ENCODE measurements at places on chromosomes 4 and X.

DNA sequence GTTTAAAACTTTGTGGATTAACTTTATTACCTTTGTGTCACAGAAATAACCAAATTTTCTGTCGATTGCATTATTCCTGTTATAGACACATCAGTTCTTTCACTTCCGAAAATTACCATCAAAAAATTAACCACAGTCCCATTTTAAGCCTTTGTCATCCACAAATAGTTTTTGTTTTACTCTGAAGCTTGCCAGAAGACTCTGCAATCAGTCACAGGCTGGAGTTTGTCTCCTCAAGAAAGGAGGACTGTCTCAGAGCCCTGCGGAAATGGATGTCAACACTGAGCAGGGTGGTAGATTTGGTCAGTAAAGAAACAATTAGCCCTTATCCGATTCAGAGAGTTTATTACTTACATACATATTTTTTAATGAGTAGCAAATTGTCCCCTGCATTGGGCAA lies 20.1 kb upstream of the TCEAL4 start:
- no peak for DNase-seq

GRCh38 chrX:41705680-41706374 lies 17.1 kb downstream of the GPR34 start:
- no peak for DNase-seq

- DNase-seq: no peak
Measured at GRCh38 chr4:92847026-92847425, 543.3 kb downstream of the GRID2 start.

DNA sequence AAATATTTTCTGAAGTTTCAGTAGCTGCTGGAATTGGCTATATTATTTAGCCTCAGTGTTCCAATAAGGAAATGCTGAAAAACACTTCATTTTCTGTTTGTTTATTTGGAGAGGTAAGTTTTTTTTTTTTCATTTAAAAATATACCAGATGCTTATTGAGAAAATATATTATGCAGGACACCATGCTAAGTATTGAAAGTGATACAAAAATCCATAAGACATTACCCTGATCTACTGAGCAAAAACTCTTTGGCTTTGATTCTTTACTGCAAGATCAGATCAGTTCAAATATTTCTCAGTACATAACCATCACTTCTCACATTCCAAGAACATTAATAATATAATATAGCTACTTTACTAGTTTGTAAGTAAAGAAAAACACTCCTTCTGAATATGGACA lies 123.4 kb upstream of the PACRGL start:
- DNase-seq: no peak

- no peak for DNase-seq
Measured at GRCh38 chr4:41358647-41359421, 102.1 kb downstream of the UCHL1 start.

GRCh38 chr4:62948108-62948507 lies 1461.1 kb downstream of the TECRL start:
- no peak for DNase-seq

DNA sequence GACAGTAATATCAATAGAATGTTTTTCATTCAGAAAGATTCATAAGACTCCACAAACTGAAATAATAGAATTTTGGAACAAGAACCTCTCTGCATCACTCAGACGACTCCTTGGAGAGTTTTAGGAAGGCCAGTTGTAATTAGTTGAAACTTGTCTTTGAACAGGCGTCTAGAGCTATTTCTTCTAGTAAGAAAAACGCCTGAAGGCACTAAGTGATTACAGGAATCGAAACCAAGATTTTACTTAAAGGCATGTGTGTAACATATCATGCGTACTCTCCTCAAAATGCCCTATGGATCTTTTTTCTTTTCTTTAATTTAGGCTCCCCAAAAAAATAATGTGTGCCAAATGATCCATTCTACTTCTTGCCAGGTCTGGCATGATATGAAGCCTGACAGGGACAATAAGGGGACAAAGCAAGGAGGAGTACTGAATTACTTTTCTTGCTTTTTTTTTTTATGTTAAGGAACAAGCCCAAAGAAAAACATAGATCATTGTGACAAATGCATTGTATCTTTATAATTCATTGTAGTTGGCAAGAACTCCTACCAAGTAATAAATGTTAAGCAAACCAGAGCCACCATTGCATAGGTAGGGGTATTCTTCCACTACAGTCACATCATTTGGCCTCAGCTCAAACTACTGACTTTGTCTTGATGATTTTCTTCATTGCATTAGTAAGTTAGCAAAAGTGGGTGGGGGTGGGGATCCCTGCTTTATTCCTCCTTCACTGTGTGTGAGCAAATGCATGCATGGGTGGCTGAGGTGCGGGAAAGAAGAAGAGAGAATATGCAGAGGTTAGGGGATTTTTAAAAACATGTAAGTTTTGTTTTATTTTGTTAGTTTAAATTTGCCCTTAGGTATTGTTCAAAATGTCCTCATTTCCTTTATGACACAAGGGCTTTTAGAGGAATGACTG lies 79.9 kb upstream of the ATOH1 start:
- no peak for DNase-seq

DNA sequence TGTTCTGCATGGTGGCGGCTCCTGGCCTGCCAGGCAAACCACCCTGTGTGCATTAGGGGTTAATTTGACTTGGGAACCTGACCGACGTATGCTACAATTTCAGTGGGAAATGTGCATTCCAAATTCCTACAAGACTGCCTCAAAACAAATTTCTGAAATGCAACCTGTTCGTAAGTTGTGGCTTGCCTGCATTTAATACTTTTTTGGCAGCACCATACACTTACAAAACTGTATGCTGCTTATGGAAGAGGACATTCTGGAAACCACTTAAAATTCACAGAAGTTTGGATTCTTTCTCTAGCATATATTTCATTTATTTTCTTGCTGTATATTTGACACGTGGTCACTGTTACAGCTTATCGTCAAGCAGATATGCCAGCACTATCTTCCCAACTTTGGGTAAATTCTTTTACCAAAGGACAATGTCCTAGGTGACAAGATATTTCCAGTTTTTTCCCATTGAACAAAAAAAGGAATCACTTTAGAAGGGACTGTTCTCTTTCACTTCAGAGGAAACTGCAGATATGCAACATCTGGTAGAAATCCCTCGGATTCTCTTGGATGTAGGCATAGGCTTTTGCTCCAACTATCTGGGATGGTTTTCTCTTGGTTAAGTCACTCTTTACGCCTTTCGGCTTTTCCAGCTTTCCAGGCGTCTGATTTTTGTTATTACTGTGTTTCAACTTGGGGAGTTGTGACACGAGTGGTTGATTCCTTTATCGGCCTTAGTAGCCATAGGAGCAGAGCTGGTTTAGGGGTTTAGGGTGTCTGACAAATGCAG lies 9.7 kb upstream of the TENM3 start:
- no peak for DNase-seq

DNA sequence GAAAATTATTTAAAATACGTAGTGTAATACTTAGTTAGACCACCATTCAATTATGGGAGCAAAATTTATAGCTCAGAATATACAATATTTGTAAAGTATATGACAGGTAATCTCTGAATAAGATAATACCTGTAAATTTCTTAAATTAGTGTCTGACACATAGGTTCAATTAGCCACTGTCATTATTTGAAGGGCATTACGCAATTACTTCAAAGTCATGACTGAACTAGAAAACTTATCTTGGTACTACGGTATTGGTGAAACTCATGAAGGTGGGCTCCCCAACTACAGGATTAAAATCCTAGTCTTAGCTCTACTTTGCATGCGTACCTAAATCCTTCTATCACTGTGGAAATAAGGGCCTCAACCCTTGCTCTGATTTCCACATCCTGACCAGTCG lies 860.7 kb downstream of the PCDH19 start:
- no peak for DNase-seq

GRCh38 chr4:110059556-110060191 lies 138.7 kb downstream of the ELOVL6 start:
- peak; percentile 36 for DNase-seq

GRCh38 chr4:25437926-25438325 lies 60.9 kb downstream of the ANAPC4 start:
- no peak for DNase-seq

GRCh38 chr4:175326796-175327195 lies 408.6 kb downstream of the ADAM29 start:
- no peak for DNase-seq

DNA sequence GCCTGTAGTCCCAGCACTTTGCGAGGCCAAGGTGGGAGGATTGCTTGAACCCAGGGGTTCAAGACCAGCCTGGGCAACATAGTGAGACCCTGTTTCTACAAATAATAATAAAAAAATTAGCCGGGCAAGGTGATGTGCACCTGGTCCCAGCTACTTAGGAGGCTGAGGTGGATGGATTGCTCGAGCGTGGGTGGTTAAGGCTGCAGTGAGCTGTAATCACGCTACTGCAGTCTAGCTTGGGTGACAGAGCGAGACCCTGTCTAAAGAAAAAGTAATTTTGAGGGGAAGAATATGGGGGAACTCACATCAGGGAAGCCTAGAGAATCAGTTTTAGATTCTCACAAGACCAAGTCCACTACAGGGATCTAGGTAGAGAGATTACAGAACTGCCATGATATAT lies 28.9 kb upstream of the LCORL start:
- no peak for DNase-seq

DNA sequence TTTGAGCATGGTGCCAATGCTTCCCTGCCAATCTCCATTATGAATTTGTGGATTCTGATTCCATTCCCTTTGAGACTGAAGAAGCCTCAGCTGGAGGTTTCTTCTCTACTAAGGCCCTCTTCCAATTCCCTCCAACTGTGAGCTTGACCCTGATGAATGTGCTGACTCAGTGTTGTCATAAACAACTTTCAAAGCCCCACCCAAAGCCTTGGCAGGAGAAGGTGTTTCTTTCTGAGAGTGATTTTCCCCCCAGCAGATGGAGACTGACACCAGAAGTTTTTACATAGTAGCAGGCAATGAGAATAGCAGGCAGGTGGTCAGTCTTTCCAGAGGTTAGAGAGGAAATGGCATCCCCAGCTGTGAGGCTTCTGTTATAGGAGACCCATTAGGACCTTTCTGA lies 53.1 kb downstream of the OCRL start:
- no peak for DNase-seq

DNA sequence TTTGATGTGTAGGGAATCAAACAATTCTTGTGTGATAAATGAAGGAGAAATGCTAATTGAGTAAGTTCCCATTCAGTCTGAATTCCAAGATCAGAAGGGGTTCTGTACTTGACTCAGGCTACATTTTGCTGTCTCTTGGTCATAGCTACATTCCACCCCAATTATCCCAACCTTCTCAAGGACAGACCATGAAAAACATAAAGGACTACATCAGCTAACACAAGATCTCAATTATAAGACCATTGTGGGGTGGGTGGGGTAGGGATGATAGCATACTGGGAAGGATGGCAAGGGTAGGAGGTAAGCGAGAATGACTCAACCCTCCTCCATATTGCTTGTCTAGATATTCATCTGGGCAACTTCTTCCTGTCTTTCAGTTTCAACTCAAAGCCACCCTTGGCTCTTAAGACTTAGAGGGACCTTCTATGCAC lies 87.4 kb upstream of the ETNPPL start:
- DNase-seq: peak; percentile 31

- DNase-seq: no peak
Measured at GRCh38 chr4:152039023-152039481, 278.2 kb upstream of the GATB start.

GRCh38 chr4:135718019-135718418 lies 1516.4 kb upstream of the PABPC4L start:
- no peak for DNase-seq

GRCh38 chrX:101386542-101386885 lies 523 bp upstream of the BTK start:
- no peak for DNase-seq

DNA sequence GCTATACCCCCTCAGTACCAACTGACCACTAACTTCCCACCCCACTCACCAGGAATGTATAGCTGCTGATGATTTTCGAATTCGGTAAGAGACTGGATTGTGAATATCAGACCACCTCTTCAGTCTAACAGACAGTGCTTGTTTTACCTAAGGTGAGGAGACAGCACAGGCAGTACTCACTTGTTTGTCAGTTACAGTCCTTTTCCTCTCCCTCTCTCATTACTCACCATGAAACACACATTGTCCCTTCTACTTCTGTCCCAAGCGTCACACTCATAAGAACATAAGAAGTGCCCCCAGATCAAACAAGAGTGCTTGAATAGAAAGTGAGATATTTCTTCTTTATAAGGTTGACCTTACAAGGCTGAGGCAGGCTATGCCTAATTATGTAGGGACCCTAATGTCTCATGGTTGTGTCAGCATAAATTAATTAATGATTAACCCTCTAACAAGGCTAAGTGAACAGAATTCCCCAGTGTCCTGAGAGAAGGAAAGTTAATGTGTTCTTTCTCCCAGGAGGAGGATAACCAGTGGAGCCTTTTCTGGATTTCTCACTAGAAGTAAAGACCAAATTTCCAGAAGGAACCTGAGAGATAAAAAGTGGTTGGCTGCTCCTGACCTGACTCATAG lies 32.2 kb downstream of the ZCCHC12 start:
- DNase-seq: no peak

DNA sequence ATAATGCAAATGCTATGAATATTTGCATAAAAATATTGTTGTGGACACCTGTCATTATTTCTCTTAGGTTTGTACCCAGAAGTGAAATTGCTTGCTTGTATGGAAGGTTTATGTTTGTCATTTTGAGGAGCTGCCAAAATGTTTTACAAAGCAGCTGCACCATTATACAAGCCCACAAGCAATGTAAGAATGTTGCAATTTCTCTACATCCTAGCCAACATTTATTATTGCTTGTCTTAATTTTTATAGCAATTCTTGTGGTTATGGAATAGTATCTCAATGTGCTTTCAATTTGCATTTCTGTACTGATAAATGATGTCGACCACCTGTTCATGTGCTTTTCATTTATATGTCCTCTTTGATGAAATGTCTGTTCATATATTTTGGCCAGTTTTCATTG lies 18.7 kb upstream of the RBMX start:
- no peak for DNase-seq

GRCh38 chrX:69014200-69014599 lies 151.1 kb downstream of the PJA1 start:
- DNase-seq: no peak

DNA sequence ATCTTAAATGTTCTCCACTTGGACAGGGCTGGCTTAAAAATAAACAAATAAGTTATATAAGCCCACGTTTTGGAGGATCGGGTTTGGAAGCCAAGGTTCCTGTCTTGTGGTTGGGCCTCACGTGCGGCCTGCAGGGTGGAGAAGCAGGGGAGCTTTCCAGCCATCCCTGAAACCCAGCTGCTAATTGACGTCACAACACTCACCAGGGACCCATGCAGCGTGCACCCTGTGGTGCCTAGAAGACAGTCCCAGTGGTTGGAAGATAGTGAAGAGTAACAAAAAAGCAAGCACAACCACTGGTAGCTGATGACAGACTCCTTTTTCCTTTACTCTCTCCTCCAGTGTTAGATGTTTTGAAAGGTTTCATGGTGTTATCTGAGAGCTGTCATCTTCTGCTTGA lies 142.0 kb upstream of the RBPJ start:
- DNase-seq: no peak
